ENCODE measurements at places on chromosomes 12 and 14. TPM values are rescaled to one million over a fixed set of nuclear protein-coding genes. Genes with fewer than 3 reads are reported as not detected.

Gene MUCL1
- not detected for total RNA-seq

Gene SERPINA1
- total RNA-seq, result not detected

Gene CDCA3
- total RNA-seq, result 48.6 TPM

Gene NOVA1
- 11.4 TPM for total RNA-seq

GRCh38 chr12:62211510-62211909 is 48.7 kb upstream of the USP15 start:
- no peaks in the 10 kb centered on the region for H3K36me3 ChIP-seq
- no peak for DNase-seq
- no peak overlapping the region for H3K27ac ChIP-seq
- no peak overlapping the region for H3K4me3 ChIP-seq

DNA sequence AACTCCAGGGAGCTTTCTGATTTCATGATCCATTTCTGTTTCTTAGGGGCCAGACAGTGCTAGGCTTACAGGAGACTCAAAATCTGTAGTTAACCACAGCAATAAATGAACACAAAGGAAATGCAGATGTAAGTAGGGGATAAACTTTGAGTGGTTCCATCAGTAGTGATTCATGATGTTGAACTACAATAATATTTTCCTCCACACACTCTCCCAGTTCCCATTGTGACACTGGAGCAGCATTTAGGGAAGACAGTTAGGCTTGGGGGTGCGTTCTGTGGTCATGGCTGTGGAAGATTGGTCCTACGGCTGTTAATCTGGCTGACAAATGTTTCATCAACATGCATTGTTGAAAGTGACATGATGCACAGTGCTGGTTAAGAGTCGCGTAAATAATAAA is 66.9 kb downstream of the HMGA2 start:
- H3K36me3 ChIP-seq, result peaks cover 4% of the 10 kb centered on the region
- H3K27me3 ChIP-seq, result no peaks in the 10 kb centered on the region
- DNase-seq, result no peak
- H3K4me1 ChIP-seq, result peaks cover 25% of the 10 kb centered on the region
- no peak overlapping the region for H3K27ac ChIP-seq

DNA sequence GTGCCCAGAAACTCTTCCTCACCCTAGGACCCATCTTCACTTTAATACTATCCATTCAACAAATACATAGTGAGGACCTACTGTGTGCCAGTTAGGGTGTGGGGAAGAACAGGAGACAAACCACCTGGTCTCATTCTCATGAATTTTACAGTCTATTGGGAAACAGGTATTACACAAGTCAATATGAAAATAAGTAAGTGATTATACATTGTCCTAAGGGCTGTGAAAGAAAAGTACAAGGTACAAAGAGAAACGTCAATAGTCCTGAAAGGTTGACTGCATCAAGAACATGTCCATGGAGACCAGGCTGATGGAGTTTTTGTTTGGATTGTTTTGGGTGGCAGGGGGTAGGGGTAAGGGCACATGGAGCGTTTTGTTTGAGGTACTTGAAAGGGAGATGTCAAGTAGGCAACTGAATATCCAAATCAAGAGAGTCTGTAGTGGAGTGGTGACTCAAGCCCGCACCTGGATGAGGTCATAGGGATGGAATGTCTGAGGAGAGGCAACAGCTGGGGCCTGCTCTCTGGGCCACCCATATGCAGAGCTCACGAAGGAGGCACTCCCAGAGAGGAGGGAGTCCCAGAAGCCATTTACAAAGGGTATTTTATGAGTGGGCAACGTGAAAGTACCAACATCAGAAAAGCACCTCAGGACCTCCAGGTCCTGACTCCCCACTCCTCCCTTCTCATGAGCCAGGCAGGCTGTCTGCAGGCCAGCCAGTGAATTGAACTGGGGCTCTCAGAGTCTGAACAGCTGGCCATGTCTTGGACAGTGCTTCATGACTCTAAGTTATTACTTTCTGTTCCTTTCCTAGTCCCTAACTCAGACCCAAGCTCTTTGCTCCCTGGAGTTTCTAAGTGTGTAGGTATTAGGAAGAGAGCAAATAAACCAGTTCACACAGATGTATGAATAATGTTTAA is 272.0 kb downstream of the ZFP36L1 start:
- no peaks in the 10 kb centered on the region for H3K27me3 ChIP-seq
- H3K27ac ChIP-seq, result no peak overlapping the region
- peak; percentile 78 for DNase-seq
- H3K4me1 ChIP-seq, result peaks cover 4% of the 10 kb centered on the region
- no peak overlapping the region for H3K4me3 ChIP-seq
- H3K36me3 ChIP-seq, result no peaks in the 10 kb centered on the region

DNA sequence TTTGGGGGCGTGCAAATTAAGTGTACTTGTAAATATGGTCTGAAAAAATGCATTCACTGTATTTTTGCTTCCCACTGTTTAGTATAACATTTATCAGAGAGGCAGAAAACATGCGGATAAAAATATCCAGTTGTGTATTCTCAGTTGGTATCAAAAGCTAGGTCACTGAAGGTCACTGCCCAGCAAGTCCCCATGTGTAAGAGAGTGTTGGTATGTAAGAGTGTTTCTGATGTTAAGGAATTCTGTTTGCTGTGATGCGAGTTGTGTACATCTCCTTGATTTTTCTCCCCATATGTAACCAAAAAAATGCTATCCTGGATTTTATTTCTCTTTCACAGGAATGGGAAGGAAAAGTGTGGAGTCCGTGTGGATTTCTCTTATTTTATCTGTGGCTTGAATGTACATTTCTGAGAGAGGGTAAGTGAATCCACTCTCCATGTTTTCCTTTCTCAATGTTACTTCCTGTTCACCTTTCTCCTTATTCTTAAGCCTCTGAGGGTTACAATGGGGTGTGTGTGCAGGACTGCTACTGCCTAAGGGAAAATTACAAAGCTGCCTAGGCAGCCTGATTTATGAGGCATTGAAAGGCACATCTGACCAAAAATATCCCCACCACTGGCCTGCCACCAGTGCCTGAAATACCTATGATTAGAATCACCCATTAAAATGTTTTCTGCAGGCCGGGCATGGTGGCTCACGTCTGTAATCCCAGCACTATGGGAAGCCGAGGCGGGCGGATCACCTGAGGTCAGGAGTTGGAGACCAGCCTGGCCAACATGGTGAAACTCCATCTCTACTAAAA is 97.9 kb upstream of the USP44 start:
- no peak for DNase-seq
- H3K36me3 ChIP-seq, result no peaks in the 10 kb centered on the region
- no peak overlapping the region for H3K27ac ChIP-seq
- no peaks in the 10 kb centered on the region for H3K27me3 ChIP-seq
